ENCODE measurements at places on chromosomes 3 and 15. TPM values are rescaled to one million over a fixed set of nuclear protein-coding genes. Genes with fewer than 3 reads are reported as not detected.

KLF15 gene
- total RNA-seq = 21.9 TPM

C3orf70 gene
- total RNA-seq = 0.75 TPM

TM4SF18 gene
- 1.2 TPM for total RNA-seq

KCNAB1 gene
- not detected for total RNA-seq

SPINK8 gene
- total RNA-seq = not detected

CCDC9B gene
- total RNA-seq = 0.44 TPM

XCR1 gene
- total RNA-seq = not detected

C15orf62 gene
- total RNA-seq = 0.25 TPM

PLA1A gene
- total RNA-seq = not detected

USF3 gene
- 14.1 TPM for total RNA-seq

TMIE gene
- not detected for total RNA-seq

Data from cardiac ventricle fibroblast (primary cell).